Stimulated activated CD4-positive, alpha-beta T cell treated with anti-CD3 and anti-CD28 coated beads, Interleukin-4, amount 100 ng/mL, for 1 hour (primary cell): ENCODE measurements at places on chromosomes 11 and 22.

DNA sequence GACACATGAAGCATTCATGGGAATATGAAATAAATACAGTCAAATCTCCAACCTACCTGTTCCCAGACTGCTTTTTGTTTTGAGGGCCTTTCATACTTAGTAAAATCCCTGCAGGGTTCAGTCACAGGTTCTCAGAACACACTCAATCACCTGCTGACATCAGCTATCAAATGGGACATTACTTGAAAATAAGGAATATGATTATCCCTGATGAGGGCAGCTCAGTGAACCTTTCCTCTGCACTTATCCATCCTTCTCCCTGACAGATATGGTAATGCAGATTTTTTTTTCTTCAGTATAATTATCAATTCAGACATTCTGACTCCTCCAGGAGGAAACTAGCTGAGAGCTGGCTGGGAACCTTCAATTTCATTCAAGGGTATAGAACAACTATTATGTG lies 1127.4 kb upstream of the CCDC90B start:
- no peak for DNase-seq

GRCh38 chr22:24117942-24118341 lies 63.3 kb upstream of the SUSD2 start:
- no peak for DNase-seq

DNA sequence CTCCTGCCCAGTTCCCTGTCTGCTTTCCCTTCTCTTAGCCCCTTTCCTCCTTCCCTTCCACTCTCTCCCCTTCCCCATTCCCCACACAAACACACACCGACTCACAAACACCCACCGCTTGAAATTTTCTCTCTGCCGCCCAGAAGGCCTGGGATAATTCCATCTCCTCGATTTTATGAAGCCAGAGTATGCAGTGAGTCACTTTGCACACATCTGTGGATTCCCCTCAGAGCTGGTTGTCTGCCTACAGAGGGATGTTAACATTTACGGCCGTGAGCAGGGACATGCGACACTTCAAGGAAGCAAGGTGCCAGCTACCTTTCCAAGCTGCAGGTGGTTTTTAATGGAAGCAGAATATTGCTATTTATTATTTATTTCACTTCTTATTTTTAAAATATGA lies 332.0 kb downstream of the TENM4 start:
- DNase-seq, result no peak

DNA sequence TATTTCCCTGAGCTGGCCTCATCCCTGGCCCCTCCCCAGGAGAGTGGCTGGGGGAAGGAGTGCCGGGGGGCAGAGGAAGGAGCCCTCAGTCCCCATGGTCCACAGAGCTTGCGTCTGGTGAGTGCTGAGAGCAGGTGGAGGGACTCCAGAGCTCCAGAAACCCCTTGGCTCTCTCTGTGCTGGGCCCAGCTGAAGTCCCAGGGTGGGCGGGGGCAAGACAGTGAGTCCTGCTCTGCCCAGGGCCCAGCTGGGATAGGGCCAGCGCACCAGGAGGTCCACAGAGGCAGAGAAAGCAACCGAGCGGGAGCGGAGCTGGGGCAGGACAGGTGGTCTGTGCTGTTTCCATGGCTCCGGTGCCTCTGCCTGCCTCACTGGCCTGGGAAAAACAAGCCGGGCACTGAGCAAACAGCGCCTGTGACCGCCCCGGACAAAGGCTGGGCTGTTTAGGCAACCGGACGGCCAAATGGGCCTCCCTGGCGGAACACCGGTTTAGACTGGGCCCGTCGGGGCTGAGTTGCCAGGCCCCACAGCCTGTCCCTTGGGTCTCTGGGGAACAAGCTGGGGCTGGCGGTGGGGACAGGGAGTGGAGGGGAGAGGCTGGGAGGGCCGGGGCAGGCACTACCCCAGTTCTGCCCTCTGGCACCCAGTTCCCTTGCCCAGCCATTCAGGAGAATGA lies 34.1 kb upstream of the WNT7B start:
- no peak for DNase-seq

- no peak for DNase-seq
Observed at GRCh38 chr11:92765965-92766371, 203.5 kb upstream of the MTNR1B start.

DNA sequence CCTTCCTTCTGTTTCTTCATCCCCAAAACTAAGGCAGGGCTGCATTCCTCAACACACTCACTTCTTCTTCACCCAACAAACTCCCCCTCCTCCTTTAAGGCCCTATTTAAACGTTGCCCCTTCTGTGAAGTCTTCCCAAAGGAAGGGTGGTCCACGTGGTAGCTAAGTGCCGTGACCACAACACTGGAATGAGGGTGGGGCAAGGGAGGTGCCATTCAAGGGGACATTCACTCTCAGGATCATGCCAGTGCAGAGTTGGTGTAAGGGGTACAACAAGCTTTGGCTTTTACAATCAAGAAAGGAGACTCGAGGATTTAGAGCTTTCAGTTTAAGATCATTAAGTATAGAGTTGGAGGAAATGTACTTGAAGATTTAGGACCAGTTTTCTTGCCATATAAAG lies 8.0 kb upstream of the MS4A10 start:
- DNase-seq, result no peak

GRCh38 chr11:64759131-64759721 lies 548 bp downstream of the PYGM start:
- no peak for DNase-seq

- DNase-seq, result no peak
Observed at GRCh38 chr11:62652161-62653006, 718 bp downstream of the INTS5 start.

GRCh38 chr22:17319546-17319945 lies 49.7 kb upstream of the CECR2 start:
- DNase-seq, result no peak

GRCh38 chr22:33542153-33542552 lies 378.1 kb downstream of the LARGE1 start:
- no peak for DNase-seq

- DNase-seq, result no peak
Observed at GRCh38 chr11:121048464-121049233, 24.7 kb downstream of the TBCEL start.

GRCh38 chr22:50206599-50206998 lies 5.8 kb downstream of the SELENOO start:
- peak; percentile 26 for DNase-seq

DNA sequence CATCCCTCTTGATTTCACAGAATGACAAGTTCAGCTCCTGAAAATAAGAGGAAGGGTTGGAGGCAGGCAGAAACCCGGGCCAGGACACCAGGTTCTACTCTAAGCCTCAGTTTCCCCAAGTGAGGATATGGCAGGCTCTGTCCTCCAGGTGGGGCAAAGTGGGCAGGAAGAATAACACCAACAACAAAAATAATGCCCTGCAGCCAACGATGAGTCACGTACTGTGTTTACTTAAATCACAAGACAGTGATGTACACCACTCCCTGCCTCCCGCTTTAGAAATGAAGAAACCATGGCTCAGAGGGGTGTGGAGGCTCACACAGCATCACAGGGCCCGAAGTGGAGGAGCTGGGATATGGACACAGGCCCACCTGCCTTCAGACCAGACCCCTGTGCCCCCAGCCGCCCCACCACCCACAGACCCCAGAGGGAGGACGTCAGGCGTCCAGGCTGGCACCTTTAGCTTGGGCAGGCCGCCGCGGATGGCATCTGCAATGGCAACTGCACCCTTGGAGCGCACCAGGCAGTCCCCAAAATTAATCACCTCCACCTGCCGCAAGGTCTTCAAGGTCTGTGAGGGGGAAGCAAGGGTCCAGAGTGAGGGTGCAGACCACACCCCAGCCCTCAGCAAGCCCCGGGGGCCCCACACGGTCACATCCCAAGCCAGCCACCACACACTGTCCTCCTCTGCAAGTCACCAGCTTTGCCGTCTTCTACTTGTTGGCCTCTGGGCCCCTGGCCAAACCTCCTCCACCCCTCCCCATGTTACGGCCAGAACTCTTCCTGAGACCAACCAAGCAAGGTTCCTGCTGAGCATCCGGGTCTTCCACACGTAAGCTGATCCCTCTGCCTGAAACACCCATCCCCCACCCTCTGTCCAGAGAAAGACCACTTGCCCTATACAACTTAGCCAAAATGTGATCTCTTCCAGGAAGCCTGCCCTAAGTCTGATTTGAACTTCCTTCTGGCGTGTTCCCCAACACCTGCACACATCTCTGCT lies 15.8 kb upstream of the CHADL start:
- DNase-seq, result no peak

- no peak for DNase-seq
Observed at GRCh38 chr11:66263231-66263630, 5.2 kb upstream of the RAB1B start.

DNA sequence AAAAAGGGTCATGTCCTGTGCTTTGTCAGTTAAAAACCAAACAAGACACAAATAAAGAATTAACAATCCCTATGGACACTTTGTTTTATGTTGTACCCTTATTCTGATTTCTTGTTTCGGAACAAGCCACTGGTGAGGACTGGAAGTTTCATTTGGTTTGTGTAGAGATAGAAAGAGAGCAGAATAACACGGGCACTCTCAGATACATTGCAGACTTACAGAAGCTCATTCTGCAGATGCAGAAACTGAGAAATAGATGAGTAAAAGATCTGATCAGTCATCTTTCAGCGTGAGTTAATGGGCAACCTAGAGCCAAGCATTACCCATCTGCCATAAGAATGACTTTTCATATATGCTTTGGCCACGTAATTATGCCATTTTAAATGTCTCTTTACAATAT lies 407.6 kb downstream of the RAB38 start:
- DNase-seq, result no peak

DNA sequence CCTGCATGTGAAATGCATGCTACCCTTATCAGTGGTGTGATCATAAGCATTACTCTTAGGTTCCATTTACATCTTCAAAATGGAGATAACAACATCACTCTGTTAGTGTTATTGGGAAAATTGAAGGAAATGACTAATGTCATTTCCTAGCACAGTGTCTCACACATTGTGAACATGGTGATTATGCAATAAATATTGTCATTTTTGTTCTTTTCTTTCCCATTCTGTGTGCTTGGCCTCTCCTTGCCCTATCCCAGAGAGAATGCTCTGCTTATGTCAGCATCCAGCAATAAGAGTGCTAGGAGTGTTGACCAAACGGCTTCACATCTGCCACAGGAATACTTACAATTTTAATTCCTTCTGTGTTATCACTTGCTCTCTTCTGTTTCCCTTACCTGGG lies 1024.1 kb upstream of the CCDC90B start:
- no peak for DNase-seq

GRCh38 chr11:61815790-61816735 lies 740 bp downstream of the FADS1 start:
- DNase-seq, result peak; percentile 60

DNA sequence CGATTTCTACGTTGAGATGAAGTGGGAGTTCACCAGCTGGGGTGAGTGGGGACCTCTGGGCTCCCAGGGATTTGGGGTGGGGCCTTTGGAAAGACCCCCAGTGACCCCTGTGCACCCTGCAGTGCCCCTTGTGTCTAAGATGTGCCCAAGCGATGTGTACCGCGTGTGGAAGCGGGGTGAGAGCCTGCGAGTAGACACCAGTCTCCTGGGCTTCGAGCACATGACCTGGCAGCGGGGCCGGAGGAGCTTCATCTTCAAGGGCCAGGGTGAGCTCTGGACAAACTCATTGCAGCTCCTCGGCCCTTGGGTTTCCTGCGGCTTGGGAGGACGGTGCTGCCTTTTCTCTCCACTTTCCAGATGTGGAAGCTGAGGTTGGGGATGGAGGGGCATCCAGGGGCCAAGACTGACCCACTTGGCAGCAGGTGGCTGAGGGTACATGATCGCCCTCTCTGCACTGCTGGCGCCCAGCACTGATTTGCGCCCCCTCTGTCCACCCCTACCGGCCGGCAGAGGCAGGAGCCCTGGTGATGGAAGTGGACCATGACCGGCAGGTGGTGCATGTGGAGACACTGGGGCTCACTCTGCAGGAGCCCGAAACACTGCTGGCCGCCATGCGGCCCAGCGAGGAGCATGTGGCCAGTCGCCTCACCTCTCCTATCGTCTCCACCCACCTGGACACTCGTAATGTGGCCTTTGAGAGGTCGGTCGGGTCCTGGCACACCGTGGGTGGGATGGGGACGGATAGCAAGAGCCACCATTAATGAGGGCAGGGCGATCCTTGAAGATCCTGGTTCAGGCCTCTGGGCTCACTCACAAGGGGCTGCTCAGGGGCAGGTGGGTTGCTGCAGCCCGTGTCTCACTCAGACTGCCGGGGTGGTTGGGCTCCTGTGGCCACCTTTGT lies 2.6 kb downstream of the ANKRD13D start:
- DNase-seq, result no peak

DNA sequence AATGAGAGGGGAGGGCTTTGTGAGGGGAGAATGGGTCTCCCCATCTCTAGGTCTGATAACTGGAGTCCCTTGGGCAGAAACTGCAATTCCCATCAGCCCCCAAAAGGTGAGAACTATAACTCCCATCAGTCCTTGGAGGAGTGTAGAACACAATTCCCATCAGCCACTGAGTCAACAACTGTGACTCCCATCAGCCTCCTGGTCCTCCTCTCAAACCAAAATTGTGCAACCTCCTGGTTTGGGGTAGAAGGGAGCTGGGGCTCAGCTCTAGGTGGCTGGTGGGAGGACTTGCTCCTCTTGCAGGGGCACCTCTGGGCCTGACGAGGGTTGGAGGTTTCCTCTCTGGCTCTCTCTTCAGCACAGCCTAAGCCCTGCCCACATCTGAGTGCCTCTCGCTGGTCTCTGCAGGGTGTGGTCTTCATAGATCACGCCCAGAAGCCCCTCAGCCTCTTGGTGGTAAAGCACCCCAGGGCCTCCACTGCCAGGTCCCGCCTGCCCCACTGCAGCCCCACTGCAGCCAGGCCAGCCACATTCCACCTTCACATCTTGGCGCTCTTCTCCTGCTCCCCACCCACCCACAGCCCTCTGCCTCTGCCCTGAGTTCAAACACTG lies 18.5 kb downstream of the SLC22A12 start:
- no peak for DNase-seq

- DNase-seq, result no peak
Observed at GRCh38 chr11:39145346-39145745, 2314.1 kb downstream of the LRRC4C start.

- no peak for DNase-seq
Observed at GRCh38 chr11:26721948-26722475, at the start of gene SLC5A12. SLC5A12 (minus strand) TSS chr11:26722060; CDS start chr11:26721714, 346 bp downstream.

DNA sequence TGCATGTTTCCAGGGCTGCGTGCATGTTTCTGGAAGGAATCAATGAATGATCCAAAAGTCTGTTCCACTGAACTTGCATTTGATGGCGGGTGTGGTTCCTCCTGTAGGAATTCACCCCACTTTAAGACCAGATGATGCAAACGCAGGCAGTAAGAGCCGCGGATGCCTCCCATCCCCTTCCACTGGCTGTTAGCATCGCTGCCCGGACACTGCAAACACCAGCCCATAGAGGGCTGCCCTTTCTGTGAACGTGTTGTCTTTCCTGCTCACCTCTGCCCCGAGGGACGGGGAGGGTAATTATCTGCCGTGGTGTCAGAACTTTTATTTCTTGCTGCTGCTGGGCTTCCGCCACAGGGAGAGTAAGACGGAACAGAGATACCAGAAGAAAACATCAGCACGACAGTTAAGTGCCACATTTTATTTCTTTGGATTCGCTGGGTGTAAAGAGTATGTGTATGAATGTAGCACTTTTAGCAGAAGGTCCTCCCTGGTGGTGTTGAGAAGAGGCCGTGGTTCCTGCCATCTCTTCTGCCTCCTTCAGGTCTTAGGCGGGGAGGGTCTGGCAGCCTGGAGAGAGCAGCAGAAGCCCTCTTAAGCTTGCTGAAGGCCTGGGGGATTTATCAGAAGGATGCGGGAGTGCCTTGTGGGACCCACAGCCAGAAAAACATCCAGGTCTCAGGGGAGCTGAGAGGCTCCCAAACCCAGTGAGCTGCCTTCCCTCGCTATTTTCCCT lies 53.2 kb upstream of the NECTIN1 start:
- no peak for DNase-seq

GRCh38 chr11:3022300-3022967 lies 30.3 kb upstream of the NAP1L4 start:
- no peak for DNase-seq
